ENCODE measurements at places on chromosomes 3 and 15.

GRCh38 chr3:168914662-168915061 lies 748.9 kb downstream of the MECOM start:
- no peak for DNase-seq

DNA sequence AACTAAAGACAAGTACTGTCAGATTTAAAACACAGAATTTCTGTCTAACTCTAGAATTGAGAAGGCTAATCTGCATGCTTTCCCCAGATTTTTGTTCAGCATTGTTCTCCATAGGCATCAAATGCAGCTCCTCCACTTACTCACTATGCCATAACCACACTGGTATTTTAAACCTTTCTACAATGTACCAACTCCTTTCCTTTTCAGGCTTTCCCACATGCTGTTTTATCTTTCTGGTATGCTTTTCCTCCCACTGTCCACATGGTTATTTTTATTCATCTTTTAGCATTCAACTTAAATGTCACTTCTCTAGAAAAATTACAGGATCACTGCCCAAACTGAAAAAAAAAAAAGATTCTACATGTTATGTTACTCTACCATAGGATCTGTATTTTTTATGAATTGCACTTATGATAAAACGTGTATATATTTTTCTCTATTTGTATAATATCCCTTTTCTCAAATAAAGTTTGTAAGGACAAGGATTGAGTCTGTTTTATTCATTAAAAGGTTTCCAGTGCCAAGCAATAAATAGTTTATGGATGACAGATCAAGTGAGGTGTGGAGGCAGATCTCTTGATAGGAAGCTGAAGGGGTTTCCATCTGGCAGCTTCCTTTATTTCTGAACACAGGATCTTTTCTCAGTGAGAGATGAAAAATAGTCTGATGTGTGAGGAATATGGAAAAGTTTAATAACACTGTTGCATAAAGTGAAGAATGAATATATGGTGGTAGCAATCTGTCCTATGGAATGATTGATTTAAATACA lies 1064.5 kb downstream of the ZPLD1 start:
- DNase-seq, result no peak

DNA sequence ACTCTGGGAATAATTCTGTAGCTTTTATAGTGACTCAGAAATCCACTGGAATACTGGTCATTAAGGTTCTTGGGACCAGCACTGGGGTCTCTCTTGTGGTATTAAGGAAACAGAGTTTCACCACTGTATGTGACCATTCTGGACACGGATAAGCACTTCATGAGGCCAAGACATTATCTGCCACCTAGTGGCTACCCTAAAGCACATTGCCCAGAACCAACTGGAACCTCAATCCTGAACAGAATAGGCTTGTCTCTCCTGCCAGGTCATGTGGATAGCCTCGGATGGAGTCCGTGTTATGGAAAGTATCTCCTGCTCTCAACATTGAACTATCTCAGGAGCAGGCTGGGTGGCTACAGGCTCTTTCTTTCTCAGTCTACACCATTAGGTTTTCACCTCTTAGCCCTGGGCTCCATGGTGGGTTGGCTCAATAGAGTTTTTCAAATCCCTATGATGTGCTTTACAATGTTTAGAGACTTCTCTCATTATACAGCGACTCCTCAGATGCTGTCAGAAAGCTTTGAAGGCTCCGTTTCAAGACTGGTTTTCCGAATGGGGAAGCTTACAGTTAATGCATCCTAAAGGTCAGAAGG lies 167.6 kb upstream of the ST8SIA2 start:
- no peak for DNase-seq

DNA sequence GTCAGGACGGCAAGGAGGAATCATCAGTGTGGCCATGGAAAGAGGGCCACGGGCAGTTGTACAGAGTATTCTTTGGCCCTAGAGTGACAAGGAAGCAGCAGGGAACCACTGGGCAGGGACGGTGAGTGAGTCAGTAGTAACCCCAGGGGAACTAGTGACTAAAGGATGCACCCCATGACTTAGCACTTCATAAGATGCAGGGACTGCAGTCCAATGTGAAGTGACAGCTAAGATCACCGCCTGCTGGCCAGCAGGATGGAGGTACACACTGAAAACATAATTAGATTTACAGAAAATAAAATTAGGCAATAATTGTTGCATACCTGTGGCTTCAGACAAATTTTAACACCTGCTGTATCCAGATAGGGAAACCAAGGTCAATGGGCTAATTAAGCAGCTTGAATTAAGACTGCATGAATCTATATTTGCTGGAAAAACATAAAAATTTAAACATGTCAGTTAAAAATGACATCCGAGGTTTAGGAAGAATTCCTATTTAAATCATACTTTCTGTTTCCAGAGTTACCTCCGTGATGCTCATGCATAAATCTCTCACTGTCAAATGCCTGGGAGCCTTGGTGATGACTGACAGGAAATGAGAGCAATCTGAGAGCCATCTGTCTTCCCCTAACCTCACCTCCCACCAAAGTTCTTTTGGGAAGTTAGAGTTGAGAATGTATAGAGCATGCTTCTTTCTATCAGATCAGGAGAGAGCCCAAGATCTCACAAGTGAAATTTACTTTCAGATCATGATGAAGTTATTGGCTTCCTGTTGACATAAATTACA lies 56.5 kb downstream of the DCLK3 start:
- DNase-seq, result peak; percentile 4

GRCh38 chr3:47283591-47284364 lies 1.0 kb downstream of the KLHL18 start:
- no peak for DNase-seq

GRCh38 chr15:73517566-73517965 lies 74.6 kb downstream of the REC114 start:
- no peak for DNase-seq

DNA sequence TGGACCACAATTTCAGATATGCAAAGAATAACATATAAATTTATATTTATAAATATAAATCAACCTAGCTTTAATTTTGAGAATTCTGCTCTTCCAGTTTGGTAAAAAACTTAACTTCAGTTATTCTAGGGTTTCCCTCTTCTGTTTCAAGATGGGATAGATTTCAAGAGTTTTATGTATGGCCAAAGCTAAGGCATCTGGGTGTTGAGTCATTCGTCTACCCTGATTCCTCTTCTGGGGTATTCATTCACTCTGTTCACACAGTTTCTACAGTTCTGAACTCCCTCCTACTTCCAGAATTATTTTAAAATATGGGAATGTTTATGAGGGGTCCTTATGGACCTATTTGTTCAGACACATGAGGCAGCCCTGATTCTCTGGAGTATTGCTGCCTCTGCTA lies 4.2 kb upstream of the FGF7 start:
- DNase-seq, result no peak

GRCh38 chr3:126127452-126127851 lies 43.5 kb upstream of the SLC41A3 start:
- no peak for DNase-seq

GRCh38 chr3:45688194-45688881 lies 858 bp upstream of the SACM1L start:
- no peak for DNase-seq

DNA sequence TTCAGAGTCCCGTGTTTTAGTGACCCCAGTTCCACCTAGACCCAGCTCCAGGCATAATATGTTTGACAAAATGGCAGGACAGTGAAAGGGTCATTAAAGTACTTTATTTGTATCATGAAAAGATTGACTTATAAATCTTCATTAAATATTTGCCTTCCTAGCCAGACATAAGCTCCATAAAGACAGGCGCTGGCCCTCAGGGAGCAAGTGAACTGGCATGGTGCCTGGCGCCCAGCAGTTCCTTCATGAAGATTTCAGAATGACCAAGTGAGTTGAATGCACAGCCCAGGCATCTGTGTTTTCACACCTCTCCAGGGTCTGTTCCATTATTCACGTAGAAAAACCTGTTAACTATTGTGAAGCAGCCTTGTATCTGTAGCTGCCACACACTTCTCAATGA lies 166.2 kb downstream of the GAP43 start:
- DNase-seq, result no peak

GRCh38 chr3:37937156-37937555 lies 53.4 kb upstream of the VILL start:
- no peak for DNase-seq
